ENCODE measurements at places on chromosomes 3 and 15. TPM values are rescaled to one million over a fixed set of nuclear protein-coding genes. Genes with fewer than 3 reads are reported as not detected.

DNA sequence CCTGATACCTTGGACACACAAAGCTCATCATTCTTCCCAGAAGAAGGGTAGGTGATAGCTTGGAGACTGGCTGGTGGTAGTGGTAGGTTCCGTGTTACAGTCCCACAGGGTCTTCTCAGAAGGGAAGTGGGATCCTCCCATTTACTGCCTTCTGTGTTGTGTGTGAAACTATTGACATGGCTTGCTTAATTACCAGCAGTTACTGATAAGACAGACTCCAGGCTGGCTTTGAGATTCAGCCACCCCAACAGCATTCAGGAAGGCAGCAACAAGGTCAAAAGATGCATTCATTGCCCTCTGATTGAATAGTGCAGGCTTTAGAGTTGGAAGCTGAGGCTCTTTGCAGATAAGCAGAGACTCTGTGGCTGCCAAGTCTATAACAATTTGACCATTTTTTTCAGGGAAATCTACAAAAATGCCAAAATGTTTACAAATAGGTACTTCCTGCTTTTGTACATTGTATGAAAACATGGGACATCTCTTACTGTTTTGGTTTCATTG, 7.7 kb downstream of the ARNT2 start:
- H3K27me3 ChIP-seq = no peaks in the 10 kb centered on the region
- H3K4me3 ChIP-seq = no peak overlapping the region
- DNase-seq = no peak
- H3K27ac ChIP-seq = no peak overlapping the region
- H3K36me3 ChIP-seq = no peaks in the 10 kb centered on the region

The GPR160 gene
- 0.74 TPM for polyA plus RNA-seq

- H3K4me1 ChIP-seq = peaks cover 1% of the 10 kb centered on the region
- DNase-seq = no peak
- no peaks in the 10 kb centered on the region for H3K27me3 ChIP-seq
- H3K4me3 ChIP-seq = no peak overlapping the region
- no peak overlapping the region for H3K27ac ChIP-seq
- no peaks in the 10 kb centered on the region for H3K36me3 ChIP-seq
These were observed 238.0 kb downstream of the FOXP1 start for GRCh38 chr3:71345429-71346040.

DNA sequence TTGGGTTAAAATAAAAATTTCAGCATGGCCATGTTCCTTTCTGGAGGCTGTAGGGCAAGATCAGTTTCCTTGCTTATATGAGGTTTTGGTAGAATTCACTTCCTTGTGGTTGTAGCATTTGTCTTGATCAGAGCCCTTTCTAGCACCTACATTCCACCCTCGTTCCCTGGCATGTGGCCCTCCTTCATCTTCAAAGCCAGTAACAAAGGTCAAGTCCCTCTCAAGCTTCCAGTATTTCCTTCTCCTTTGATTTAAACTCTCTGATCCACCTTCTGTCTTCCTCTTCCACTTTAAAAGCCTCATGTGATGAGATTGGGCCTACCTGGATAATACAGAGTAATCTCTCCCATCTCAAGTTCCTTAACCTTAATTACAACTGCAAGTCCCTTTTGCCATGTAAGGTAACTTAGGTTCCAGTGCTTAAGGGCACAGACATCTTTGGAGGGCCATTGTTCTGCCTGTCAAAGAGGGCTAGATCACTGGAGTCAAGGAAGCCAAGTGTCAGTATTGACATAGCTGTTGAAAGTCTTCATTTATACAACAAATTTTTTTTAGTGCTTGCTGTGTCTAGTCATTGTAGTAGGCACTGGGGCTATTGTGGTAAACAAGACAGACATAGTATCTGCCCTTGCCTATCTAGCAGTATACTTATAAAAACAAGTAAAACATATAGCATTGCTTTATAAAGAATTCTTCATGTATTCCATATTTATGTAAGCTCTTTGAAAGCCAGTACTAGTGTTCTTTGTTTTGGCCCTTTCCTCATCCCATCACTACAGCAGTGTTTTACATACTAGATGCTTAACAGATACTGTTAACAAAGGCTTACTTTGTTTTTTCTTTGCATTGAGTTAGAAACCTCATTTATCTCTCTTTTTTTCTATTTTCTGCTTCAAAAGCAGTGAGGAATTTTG, 40.7 kb downstream of the GLCE start:
- peaks cover 2% of the 10 kb centered on the region for H3K4me1 ChIP-seq
- no peak overlapping the region for H3K27ac ChIP-seq
- H3K27me3 ChIP-seq = no peaks in the 10 kb centered on the region
- no peak for DNase-seq
- no peak overlapping the region for H3K4me3 ChIP-seq

GRCh38 chr15:57890351-57890750, 175.2 kb downstream of the ALDH1A2 start:
- H3K4me1 ChIP-seq = no peaks in the 10 kb centered on the region
- H3K4me3 ChIP-seq = no peak overlapping the region
- H3K27ac ChIP-seq = no peak overlapping the region
- DNase-seq = no peak

The RAB6B gene
- polyA plus RNA-seq = 9.1 TPM

The ECE2 gene
- 0.43 TPM for polyA plus RNA-seq

DNA sequence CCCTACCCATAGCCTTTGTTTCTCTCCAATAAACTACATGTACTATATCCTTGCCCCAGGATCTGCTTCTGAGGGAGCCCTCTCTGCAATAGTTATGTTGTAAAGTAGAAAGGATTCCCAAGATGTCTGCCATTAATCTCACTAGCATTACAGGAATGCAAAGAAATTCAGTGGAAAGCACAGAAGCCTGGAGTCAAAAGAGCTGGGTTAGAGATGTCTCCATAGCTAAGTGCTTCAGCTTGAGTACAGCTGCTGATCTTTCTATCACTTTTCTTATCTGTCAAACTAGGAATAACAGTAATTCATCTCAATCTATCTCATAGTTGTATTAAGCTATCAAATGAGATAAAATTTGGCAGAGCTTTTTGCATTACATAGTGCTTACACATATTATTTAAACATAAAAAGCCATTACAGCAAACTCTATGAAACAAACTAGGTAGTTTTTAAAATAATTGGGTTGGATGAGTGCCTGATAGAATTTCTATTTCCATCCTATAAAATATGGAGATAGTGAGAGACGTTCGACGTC, 799.5 kb upstream of the SEMA6D start:
- no peaks in the 10 kb centered on the region for H3K36me3 ChIP-seq
- H3K4me1 ChIP-seq = no peaks in the 10 kb centered on the region
- no peaks in the 10 kb centered on the region for H3K27me3 ChIP-seq
- no peak for DNase-seq

DNA sequence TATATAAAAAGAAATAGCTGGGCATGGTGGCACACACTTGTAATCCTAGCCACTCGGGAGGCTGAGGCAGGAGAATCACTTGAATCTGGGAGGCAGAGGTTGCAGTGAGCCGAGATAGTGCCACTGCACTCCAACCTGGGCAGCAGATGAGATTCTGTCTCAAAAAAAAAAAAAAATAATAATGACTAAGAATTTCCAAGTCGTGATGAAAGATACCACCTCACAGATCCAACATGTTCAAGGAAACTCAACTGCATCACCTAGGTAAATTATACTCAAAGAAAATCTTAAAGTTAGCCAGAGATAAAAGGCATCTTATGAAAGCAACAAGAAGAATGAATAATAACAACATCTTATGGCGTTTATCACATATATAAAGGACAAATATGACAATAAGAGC, 50.1 kb downstream of the DOCK3 start:
- H3K4me3 ChIP-seq = no peak overlapping the region
- H3K27ac ChIP-seq = no peak overlapping the region
- no peaks in the 10 kb centered on the region for H3K4me1 ChIP-seq
- H3K36me3 ChIP-seq = no peaks in the 10 kb centered on the region
- no peaks in the 10 kb centered on the region for H3K27me3 ChIP-seq

DNA sequence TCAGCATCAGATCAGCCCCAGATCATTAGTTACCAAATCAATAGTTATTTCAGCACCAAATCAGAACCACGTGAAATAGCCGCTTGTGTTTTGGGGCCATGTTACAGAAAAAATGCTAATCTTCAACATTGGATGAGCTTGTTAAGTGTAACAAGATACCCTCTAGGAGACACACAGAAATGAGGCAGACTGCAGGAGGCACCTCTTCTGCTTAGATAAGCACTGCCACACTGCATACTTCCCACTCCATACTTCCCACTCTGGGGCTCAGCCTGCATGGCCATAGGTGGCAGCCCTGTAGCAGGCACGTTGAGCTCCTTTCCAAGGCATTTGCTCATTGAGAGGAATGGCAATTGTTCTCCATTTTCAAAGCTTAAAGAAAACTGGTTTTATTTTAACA, 73.3 kb downstream of the CHCHD6 start:
- no peaks in the 10 kb centered on the region for H3K36me3 ChIP-seq
- H3K4me3 ChIP-seq = no peak overlapping the region
- H3K27me3 ChIP-seq = no peaks in the 10 kb centered on the region
- H3K4me1 ChIP-seq = peaks cover 2% of the 10 kb centered on the region

The FBXO40 gene
- 0.63 TPM for polyA plus RNA-seq

- H3K27me3 ChIP-seq = no peaks in the 10 kb centered on the region
- no peak for DNase-seq
- H3K36me3 ChIP-seq = no peaks in the 10 kb centered on the region
These were observed 58.8 kb upstream of the SLC7A14 start for GRCh38 chr3:170644711-170645110.

The NAALADL2 gene
- polyA plus RNA-seq = 2.3 TPM

DNA sequence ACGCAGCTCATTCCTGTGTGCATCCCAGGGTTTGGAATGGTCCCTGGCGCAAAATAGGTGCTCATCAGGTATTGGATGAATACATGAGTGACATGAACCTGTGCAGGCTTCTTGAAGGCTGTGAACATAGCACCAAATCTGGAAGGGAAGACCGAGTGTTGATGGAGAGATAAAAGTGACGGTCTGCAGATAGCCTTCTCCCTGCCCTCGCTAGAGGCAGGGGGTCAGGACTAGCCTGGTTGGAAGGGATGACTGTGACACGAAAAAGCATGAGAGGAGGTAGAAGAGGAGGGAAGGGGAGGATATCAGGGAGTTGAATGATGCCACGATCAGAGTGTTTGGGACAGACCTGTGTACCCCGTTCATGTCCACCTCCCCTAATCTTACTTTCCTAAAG, 267.1 kb downstream of the XXYLT1 start:
- no peaks in the 10 kb centered on the region for H3K27me3 ChIP-seq
- no peak overlapping the region for H3K27ac ChIP-seq
- H3K4me1 ChIP-seq = no peaks in the 10 kb centered on the region
- no peak overlapping the region for H3K4me3 ChIP-seq
- no peak for DNase-seq
- H3K36me3 ChIP-seq = no peaks in the 10 kb centered on the region

The TEX264 gene
- polyA plus RNA-seq = 51.0 TPM

The CAV3 gene
- polyA plus RNA-seq = not detected

DNA sequence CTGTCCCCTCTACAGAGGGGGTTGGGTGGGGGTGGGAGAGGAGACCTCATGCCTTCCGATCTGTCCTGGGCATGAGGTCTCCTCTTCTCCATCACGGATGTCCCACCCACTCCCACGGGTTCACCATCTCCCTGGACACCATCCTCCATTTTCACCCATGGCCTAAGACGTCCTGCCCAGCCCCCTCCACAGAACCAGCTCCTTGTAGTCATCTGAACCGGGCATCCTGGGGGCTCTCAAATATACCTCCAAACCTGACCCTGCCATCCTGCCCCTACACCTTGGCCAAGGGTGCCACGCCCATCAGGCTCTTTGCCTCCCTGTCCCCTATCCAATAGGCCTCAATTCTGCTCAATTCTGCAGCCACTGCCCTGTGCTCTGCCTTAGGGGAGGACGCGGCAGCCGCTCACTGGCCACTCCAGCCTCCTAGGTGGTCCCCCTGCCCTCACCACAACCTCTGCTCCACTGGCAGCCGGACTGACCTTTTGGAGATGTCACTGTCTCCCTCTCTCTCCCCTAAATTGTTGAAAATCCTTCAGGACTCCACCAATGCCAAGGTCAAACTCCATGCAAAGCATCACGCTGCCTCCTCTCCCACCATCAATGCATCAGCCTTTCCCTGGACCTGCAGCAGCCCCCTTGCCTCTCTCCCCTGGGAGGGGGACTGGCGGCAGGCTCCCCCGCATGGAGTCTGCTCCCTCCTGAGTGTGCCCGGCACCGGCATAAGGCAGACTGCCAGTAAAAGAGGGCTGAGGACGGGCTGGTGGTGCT, 9.4 kb upstream of the ANPEP start:
- DNase-seq = peak; percentile 7
- H3K4me3 ChIP-seq = no peak overlapping the region
- H3K4me1 ChIP-seq = peaks cover 11% of the 10 kb centered on the region
- no peak overlapping the region for H3K27ac ChIP-seq

DNA sequence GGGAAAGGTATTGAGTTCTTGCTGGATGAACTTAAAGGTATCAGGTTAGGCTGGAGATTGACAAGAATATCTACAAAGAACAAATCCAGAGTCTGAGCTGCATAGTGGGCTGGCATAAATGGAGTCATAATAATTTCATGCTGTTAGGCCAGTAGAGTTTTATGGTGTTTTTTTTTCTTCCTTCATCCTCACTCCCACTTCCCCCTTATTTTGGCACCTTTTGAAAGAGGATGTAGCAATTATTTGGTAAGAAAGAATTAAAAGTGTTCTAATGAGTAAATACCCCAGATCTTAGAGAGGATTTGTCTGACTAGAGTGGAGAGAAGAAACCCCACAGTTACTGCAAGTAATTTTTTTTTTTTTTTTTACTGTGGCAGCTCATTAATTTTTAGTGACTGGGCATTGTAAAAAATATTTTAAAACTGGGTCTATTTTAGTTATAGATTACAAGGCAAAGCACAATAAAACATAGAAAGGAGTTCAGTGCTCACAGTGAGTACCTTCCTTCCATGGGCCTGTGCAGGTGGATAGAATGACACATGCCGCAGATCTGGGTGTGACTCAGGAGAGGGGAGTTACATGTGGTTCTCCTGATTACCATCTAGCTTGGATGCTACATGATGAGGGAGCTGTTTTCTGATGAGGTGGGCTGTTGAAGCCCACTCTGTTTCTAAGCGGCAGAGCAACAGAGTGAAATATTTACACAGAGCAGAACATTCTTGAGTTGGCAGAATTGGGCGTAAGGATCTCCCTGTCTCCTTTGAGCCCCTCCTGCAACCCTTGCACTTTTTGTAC, 5.3 kb downstream of the EDEM1 start:
- H3K36me3 ChIP-seq = no peaks in the 10 kb centered on the region
- DNase-seq = no peak
- no peak overlapping the region for H3K4me3 ChIP-seq

Measured in ovary (tissue), 10 donors.